ENCODE measurements at places on chromosomes 5 and 9.

DNA sequence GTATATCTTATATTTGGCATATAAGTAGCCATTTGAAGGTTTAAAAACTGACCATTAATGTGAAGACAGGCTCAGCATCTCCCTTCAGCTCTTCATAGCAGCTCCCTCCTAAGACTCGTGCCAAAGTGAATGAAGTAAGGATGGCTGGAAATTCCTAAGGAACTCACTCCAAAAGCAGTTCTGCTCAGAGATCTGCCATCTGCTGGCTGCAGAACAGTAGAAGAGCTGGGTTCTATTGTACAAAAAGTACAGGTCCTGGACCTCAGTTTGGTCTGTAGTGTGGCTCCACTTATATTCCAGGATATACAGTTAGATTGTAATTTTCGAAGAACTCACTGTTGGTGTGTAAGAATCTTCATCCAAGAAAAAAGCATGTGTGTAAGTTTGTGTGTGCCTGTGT is 104.9 kb upstream of the RUSC2 start:
- DNase-seq = no peak

GRCh38 chr5:36521838-36522745 is 84.3 kb upstream of the SLC1A3 start:
- DNase-seq = no peak

- no peak for DNase-seq
Observed at GRCh38 chr9:94150279-94150828, 66.1 kb downstream of the PTPDC1 start.

- no peak for DNase-seq
Observed at GRCh38 chr5:134968055-134968454, 348 bp downstream of the CATSPER3 start.

GRCh38 chr5:147203213-147203612 is 31.6 kb upstream of the STK32A start:
- DNase-seq = no peak

- DNase-seq = no peak
Observed at GRCh38 chr9:6272229-6272598, 56.0 kb upstream of the TPD52L3 start.

DNA sequence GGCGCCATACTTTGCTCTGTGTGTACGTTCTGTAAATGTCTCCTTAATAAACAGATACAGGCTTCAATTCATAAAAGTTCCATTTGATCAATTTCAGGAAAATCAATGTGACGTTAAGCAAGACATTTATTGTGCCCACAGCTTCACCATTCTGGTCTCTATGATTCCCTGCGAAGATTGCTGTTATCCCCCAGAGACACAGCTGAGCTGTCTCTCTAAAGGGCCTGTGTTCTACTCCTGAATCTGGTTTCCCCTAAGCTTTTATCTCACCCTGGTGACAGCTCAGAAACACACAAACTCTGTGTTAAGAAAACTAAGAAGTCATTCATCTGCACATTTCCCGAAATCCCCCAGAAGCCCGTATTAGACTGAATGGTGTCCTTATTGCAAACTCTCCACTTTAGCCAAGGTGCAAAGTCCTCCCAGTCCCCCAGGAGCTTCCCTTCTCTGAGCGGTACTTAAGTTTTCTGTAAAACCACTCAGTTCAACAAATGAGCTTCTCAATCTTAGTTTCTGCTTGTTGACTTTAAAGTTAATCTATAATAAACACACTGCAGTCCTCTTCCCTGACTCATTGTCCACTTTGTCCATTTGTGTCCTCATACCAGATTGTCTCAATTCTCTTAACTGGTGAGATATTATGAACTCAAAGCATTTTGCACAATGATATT is 1.4 kb upstream of the C5orf15 start:
- no peak for DNase-seq

DNA sequence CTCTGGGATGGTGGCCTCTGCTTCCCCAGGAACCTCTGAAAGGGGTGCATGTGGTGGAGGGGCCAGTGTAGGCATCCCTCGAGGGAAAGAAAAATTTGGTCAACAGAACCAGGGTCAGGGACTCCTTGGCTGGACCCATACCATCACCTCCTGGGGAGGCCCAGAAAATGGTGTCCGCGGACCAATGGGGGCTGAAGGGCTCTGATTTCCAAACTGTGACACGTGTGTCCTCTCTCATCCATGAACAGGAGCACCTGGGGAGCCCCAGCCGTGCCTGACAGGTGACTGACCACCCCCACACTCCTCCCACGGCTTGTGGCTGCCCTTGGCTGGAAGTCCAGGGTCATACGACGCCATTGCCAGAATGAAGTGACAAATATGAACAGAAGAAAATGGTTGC is 3.9 kb downstream of the FCN2 start:
- no peak for DNase-seq

GRCh38 chr9:124840300-124840833 is 12.9 kb upstream of the WDR38 start:
- no peak for DNase-seq

GRCh38 chr9:126859111-126859510 is 1.3 kb upstream of the ZBTB34 start:
- DNase-seq = no peak

DNA sequence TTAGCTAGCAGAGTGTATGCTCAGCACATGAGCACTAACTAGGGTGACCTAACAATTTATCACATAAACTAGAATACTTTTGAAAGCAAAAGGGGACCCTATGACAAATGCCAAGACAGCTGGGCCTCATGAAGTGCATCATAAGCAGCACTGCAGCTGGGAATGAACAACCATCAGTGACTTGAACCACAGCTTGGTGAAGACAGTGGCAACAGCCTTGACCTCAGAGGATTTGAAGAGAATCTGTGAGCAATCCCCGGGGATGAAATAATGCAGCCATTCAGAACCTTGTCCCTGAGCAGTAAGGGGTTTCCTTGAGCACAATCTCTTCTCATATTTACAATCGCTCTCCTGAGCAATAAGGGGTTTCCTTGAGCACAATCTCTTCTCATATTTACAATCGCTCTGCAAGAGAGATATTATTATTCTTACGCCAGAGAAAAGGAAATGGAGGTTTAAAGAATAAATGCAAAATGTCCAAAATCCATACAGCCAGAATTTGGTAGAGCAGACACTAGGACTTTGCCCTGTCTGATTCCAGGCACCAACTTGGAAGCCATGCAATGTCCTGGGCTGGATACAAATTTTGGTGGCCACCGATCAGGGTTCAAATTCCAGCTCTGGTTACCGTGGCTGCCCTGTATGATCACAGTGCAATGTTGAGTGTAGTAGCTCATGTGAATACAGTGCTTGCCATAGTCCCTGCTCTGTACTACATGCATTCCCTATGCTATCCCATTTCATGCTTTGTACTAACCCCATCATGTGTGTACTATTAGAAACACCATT is 846 bp upstream of the NSG2 start:
- no peak for DNase-seq

DNA sequence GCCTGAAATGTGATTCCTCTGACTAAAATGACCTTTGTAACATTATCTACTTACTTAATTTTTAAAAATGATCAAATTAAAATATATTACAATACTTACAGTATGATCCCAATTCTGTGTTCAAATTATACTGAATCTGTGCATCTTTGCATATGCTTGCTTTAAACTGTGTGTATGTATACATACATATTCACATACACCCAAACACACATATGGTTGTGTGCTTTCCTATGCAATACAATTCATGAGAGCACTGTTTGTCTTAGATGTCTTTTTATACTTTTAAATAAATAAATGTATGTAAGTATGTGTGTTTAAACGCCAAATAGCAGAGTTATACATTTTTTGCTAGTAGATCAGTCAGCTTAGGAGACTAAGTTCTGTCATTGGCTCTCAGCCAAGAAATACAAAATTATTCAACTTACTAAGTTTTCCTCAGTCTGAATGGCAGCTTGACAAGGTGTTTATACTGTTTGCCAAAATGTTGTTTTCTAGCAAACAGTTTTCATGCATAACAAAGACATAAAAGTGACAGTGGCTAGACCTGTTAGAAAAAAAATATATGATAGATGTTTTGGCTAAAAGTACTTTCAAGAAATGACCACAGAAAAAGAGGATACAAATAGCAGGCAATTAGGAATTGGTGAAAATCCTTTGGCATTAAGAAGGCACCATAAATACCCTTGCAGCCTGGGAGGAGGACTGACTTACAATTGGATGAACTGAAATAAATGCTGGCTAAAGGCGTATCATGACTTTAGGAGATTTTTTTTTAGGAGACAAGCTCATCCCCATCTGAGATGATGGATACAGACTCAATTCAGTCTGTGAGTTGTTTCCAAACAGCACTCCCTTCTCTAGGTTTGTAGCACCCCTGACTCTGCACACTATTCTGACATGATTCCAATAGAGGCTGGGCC is 7.9 kb downstream of the TICAM2 start:
- DNase-seq = no peak

GRCh38 chr5:95800553-95800952 is 22.0 kb downstream of the GLRX start:
- DNase-seq = no peak

DNA sequence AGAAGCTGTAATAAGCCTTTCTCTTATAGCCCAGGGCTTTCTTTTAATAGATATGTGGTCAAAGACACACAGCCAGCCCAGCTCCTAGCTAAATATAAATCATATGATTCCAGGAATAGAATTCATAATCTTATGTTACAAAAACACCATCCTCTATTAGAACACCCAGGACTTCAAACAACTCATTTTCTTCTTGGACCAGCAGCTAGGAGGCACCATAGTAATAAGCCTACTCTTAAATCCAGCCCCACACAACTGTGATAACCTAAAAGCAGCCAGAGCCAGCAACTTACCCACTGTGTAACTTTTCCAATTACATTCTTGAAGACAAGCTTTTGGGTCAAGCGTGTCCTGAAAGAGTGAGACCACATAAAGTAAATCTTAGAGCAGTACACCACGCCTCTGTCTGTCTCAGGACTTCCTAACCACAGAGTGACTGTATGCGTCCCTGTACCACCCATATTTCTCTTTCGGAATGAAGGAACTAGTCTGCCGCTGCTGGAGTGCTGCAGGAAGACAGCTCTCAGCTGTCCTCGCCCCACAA is 223.8 kb downstream of the TLE1 start:
- no peak for DNase-seq

DNA sequence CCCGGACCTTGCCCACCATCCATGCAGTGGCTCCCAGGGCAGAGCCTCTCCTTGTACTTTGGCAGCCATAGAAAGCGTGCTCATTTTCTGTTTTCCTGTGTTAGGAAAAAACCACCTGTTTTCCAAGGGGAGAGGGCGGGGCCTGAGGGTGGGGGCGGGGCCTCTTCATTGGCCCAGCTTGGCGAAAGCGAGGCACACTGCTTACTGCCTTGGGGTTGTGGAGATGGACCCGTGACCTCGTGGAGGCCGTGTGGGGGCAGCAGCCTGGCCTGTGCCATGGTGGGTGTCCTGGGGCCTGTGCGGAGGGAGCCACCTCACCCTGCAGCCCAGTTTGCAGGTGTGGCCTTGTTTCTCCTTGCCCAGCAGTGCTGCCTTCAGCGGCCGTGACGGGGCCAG is 4.4 kb upstream of the TOR4A start:
- DNase-seq = no peak

DNA sequence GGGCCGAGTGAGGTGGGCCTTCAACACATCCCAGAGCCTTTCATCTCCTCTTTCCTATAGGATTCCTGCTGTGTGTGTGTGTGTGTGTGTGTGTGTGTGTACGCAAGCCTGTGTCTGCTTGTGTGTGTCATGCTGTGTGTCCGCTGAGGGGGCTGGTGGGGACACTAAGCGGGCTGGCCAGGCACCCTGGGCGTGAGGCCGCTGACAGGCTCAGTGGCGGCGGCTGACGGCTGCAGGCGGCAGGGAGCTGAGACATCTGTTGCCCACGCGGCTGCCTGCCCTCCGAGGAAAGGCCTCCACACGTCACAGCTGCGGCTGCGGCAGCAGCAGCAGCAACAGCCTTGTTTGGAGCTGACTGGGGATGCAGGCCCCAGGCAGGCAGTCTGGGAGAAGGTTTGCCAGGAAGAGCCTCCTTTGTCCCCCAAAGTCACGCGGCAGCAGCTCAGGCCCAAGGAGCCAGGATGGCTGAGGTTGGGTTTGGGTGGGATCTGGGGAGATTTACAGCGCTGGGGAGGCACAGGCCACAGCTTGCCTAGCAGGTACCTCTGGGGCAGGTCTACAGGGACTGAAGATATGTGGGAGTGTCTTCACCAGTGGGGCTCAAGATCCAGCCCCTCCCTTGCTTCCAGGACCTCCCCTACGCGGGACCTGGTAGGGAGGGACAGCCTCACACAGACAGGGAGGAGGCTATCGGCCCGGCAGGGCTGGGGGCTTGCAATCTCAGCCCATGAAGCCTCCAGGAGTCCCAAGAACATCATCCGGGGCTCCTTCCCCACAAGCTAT is 1.8 kb downstream of the PDLIM4 start:
- no peak for DNase-seq

GRCh38 chr5:155728146-155728856 is 598.7 kb upstream of the SGCD start:
- peak; percentile 36 for DNase-seq

- no peak for DNase-seq
Observed at GRCh38 chr5:4883360-4883759, 256.8 kb upstream of the ADAMTS16 start.

DNA sequence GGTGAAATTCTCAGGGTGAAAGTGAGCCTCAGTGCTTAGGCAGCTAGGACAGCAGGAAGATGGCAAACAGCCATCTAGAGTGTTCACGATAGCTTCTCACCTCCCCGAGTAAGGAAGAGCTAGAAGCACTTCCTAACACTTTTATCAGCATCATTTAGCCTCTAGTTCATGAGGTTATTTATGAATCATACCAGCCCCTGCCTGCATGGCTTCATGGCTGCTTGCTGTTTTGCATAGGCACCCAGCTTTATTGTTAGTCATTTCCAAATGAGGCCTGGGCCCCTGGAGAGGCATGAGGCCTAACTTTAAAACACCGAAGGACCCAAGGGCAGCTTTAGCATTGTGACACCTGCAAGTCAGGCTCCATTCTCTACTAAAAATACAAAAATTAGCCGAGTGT is 134.9 kb upstream of the PANK3 start:
- DNase-seq = no peak

DNA sequence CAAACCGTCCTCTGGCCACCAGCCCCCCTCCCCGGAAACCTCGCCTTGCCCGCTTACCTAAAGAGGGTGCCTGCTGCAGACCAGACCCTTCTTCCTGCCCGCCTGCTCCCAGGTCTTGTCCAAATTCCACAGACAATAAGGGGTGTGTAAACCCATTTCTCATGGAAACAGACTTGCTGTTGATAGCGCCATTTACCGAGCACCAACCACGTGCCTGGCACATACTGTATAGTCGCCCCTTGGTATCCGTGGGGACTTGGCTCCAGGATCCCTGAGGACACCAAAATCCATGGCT is 25.1 kb downstream of the CDHR2 start:
- no peak for DNase-seq

DNA sequence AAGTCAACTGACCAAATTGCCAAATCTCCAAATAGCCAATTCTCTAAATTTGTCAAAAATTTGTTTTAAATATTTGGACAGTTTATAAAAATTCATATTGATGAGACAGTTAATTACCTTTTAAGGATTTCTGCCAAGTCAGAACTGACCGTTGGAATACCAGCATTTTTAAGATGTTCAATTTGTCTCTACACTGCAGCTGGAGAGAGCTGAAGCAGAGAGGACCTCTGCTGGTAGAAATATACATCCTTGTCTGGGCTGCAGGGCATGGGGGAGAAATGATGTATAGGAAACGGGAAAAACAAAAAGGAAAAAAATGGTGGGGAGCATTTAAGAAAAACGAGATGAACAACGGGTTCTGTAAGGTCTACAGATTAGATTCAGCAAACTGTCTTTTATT is 16.8 kb downstream of the NR6A1 start:
- DNase-seq = no peak

All from caudate nucleus (tissue), 63 donors.